ENCODE measurements at places on chromosomes 7 and 10.
A peak's percentile ranks its signal among the peaks of the same experiment; 100 is the strongest.

DNA sequence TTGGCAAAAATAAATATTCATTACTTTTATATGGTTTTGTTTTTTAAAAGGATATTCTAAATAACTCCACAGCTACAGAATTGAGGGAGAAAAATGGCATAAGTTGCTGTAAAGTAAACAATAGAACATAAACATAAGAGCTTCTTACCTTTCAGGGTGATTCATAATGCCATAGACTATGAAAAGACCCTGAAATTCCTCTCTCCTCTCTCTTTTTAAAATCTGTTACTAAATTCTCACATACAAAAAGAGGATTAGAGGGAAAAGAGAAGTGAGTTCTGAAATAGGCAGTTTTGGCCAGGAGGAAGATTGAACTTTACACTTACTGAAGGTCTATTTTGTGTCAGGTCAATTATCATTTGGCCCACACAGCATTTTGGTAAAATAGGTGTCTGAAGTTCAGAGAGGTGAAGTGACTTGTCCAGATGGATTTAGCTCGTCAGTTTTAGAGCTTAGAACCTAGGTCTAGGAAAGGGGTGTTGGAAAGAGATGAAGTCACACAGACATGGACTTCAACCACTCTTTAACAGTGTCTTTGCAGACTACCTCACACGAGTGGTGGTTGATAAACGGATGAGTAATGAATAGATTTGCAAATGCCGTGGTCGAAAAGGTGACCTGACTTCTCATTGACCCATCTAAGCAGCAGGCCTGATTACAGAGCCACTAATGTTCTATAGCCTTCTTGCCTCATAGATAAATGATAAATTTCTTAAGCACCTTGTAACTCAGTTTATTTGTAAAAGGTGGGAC is 190.6 kb upstream of the CCDC6 start:
- DNase-seq, result no peak

- DNase-seq, result no peak
Observed at GRCh38 chr10:52658112-52658511, 114.5 kb downstream of the MBL2 start.

GRCh38 chr7:95066737-95067530 is 159.5 kb downstream of the PPP1R9A start:
- DNase-seq, result no peak

GRCh38 chr10:119413471-119414080 is 128.9 kb downstream of the RGS10 start:
- DNase-seq, result peak; percentile 22

GRCh38 chr10:132308587-132309470 is 1.1 kb upstream of the STK32C start:
- no peak for DNase-seq

DNA sequence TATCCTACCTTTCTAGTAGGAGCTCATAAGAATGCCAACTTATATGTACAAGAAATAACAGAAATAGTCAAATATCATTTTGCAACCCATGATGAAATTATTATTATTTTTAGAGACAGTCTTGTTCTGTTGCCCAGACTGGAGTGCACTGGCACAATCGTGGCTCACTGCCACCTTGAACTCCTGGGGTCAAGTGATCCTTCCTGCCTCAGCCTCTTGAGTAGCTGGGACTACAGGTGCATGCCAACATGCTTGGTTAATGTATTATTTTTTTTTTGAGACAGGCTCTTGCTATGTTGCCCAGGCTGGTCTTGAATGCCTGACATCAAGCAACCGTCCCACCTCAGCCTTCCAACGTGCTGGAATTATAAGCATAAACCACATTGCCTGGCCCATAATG is 44.8 kb downstream of the TNPO3 start:
- no peak for DNase-seq

DNA sequence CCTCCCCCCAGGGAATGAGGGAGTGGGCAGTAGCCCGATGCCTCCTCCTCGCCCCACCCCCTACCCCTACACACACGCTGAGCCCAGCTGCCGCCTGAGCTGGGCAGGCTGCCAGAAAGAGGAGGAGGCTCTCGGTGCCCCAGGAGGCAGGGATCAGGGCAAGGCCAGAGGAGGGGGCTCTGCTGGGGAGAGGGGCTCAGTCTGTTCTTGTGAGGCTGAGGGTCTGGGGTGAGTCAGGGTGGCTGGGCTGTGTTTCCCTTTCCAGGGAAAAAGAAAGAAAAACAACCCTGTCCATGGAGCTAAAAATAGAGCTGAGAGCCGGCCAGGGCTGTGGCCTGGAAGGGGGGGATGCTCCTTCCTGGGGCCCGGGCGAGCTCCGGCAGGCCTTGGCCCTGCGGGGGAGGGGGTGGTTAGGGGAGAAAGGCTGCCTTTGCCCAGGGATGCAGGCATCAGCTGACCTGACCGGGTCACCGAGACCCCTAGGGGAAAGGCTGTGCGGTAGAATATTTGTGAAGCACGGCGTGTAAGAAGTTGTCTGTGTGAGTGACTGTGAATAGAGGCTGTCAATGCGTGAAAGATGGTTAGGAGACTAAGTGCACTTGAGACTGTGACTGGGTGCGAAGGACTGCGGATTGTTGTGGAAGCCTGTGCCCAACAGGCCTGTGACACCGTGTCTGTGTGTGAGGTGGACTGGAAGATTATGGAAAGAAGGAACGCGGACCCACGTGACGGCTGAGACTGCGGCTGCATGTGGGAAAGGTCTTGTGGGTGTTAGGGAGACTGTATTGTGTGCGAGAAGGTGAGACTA is 1.2 kb upstream of the LZTS2 start:
- no peak for DNase-seq

GRCh38 chr10:48836605-48837004 is 103.0 kb downstream of the LRRC18 start:
- DNase-seq, result no peak

GRCh38 chr10:132374176-132374575 is 22.8 kb upstream of the PWWP2B start:
- no peak for DNase-seq

DNA sequence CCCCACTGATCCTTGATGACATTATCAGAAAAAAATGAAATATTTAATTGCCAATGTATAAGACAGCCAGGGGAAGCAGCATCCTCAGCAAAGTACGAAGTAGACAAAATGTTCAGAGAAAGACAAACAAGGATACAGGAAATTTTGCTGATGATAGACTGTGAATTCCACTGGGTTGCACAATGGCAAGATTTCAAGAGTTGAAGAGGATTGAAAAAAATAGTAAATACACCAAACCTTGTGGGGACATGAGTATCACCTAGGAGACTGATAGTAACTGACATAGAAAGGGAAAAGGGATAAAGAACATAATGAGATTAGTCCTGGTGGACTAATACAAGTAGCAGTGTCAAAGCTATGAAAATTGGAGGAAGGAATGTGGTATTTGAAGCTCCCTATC is 16.5 kb downstream of the CNOT4 start:
- no peak for DNase-seq

DNA sequence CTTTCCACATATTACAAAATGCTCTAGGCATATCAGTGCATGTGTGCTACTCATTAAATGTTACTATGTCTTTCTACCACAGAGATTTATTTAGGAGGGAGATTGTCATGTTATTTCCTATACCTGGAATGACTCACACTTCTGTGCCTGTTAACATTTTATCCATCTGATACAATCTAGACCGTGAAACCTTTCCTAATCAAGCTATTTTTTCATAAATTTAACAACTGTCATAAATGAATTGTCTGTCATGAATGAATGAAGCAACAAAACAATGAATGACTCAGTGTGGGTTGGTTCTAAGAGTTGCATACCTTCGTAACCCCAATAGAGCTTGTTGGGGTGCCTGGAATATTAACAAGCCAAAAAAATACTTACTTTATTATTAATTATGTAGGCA is 554.3 kb downstream of the GRM8 start:
- no peak for DNase-seq

- no peak for DNase-seq
Observed at GRCh38 chr7:85342781-85343180, 155.9 kb upstream of the SEMA3D start.

DNA sequence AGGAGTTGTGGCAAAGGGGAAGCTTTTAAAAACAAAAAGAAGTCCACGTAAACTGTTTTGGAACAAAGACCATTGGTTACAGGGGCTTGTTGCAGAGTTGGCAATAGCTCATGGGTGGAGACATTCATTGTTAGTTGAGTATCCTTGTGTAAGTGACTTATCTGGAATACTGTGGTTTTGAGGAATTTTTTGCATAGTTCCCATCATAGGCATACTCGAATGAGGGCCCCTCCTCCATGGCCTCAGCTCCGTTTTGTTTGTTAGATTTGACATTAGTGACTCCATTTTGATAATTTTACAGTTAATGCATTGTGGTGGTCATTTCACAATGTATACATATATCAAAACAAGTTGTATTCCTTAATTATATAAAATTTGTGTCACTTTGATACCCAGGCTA is 12.8 kb upstream of the SMKR1 start:
- no peak for DNase-seq

DNA sequence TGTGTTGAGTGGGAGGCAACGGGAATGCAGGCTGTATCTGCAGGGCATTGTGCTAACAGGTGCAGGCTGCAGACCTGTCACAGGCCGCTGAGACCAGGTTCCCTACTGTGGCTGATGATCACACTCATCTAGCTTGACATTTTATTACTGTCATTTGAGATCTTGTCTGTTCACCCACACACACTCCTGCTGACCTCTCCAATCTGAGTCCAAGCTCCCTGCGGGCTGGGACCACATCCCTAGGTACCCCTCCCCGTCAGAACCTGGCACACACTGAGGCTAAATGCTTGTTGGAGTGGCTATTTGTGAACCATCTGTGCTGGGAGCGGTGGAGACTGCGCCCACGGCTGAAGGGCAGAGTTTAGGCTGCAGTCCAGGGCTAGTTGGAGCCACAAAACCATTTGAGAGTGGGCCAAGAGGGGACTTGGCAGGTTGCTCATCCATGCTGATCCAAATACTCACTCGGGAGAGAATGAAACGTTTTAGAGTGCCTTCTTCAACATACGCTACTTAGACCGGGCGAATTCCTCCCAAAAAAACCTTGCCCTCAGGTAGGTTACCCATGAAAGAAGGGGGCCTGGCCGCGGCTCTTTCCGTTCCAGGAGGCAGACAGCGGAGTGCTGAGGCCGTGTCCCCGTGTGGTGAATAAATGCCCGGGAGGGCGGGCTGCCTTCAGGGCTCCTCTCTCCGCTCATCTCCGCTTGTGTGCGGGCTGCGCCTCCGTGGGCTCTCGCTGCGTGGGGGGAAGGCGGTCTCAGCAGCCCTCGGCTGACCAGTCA is 164.4 kb downstream of the RGS10 start:
- DNase-seq, result no peak

DNA sequence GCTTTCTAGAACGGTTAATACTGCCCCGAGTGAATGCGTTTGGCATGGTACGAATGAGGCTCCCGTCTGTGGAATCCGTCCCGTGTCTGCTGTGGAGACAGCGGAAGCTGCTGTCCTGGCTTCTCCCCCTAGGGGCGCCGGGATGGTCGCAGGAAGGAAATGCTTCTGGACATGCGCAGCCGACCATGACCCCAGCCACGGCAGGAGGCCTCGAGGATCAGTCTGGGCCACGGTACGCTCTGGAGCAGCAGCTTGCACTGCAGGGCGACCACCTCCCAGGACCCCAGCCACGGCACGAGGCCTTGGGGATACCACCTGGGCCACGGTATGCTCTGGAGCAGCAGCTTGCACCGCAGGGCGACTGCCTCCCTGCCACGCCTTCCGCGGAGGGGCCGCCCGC is 107.9 kb downstream of the CYTH3 start:
- no peak for DNase-seq

GRCh38 chr7:100825751-100826513 is 1.4 kb downstream of the EPHB4 start:
- DNase-seq, result no peak

- no peak for DNase-seq
Observed at GRCh38 chr7:930975-931758, 23.3 kb downstream of the ADAP1 start.

DNA sequence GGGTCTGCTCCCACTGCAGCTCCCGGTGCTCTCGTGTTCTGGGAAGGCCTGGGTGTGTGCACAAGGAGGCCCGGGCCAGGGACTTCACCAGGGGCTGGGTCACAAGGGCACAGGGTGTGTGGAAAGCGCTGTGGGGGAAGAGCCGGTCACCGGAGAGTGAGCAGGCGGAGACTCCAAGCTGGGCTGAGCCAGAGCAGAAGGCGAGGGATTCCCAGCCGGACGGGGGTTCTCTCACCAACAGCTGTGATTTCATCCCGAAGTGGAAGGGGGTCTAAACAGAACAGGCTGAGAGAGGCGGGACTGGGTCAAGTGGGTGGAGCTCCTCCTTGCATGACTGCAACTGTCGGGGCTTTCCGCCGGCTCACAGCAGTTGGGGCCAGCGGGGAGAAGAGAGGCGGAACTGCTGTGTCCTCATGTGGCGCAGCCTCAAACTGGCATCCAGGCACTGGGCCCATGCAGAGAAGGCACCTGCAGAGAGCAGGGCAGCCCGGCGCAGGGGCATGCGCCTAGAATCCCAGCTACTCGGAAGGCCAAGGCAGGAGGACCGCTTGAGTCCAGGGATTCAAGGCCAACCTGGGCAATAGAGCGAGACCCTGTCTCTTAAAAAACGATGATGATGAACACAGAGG is 7.6 kb upstream of the ORAI2 start:
- no peak for DNase-seq

DNA sequence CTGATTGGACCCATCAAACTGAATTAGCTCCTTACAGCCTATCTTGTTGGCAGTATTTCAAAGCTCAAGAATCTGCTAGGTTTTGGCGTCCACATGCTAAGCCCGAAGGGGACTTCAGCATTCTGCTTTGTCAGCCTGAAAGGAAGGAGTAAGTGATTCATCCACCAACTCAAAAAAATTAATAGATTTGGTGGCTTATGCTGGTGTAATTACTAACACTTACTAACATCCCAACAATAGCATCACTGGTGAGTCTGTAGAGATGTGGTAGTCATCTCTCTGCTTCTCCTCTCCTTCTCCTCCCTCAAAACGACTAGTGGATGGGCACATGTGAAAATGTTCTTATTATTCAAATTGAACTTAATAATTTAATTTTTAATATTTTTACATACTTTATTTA is 53.8 kb upstream of the EGR2 start:
- no peak for DNase-seq

DNA sequence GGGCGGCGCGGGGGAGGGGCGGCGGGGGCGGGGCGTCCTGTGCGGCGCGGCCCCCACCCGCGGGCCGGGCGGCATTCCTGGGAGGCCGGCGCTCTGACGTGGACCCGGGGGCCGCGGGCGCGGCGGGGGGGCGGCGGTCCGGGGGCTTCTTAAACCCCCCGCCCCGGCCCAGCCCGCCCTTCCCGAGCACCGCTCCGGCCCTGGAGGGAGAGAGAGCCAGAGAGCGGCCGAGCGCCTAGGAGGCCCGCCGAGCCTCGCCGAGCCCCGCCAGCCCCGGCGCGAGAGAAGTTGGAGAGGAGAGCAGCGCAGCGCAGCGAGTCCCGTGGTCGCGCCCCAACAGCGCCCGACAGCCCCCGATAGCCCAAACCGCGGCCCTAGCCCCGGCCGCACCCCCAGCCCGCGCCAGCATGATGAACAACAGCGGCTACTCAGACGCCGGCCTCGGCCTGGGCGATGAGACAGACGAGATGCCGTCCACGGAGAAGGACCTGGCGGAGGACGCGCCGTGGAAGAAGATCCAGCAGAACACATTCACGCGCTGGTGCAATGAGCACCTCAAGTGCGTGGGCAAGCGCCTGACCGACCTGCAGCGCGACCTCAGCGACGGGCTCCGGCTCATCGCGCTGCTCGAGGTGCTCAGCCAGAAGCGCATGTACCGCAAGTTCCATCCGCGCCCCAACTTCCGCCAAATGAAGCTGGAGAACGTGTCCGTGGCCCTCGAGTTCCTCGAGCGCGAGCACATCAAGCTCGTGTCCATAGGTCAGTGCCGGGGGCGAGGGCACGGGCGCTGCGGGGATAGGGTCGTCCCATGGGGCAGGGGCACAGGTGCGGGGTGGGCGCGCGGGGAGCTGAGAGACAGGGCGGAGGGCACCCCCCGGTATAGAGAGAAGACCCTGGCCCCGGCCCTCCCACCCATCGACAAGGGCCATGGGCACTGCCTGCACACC is at the start of gene FLNC:
FLNC (plus strand) TSS at position 176 of the 947 bp plus-strand sequence; CDS start at position 408, 232 bp downstream.
- no peak for DNase-seq
